Epithelial cell of prostate (primary cell): ENCODE measurements at places on chromosomes 11 and 22.
A peak's percentile ranks its signal among the peaks of the same experiment; 100 is the strongest.

GRCh38 chr22:38383417-38383816 lies 66.2 kb upstream of the CSNK1E start:
- no peak for DNase-seq

GRCh38 chr11:120858740-120859139 lies 165.2 kb upstream of the TBCEL start:
- DNase-seq, result no peak

DNA sequence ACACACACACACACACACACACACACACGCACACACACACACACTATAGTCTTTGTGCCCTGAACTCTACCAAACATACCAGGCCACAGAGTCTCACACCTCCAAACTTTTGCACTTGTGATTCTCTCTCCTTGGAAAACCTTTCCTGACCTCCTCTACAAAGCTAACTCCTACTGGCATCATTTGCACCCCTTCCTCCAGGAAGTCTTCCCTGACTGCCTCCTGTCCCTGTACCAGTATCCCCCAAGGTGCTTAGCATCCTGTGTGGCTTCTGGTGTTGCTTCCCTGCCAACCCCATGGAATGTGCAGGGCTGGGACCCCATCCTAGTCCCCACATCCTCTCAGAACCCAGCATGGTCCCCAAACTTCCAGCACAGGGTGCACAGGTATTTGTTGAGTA lies 8.9 kb downstream of the TPST2 start:
- DNase-seq, result no peak

- no peak for DNase-seq
These were observed 15.6 kb downstream of the TMEM184B start for GRCh38 chr22:38257181-38257580.

DNA sequence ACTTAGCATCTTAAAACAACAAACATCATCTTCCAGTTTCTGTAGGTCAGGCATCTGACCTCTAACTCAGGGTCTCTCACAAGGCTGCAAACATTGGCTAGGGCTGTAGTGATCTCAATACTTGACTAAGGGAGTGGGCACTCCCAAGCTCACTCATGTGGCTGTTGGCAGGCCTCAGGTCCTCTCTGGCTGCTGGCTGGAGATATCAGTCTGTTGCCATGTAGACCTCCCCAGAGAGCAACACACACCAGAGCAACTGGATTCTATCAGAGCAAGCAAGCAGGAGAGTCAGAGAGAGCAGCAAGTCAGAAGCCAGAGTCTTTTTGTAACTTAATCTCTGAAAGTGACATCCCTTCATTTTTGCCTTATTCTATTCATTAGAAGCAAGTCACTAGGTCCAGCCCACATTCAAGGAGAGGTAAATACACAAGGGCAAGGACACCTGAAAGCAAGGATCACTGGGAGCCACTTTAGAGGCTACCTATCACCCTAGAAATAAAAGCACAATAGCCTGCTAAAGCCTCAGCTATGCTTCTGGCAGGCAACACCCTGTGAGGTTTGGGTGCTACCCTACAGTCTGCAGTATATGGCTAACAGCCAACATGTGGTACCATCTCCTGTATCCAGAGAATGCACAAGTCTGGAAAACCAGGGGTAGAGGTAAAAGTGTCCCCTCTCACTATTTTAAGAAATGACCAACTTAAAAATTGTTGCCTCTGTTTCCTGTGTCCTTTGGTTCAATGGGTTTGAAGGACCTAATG lies 33.5 kb upstream of the CD44 start:
- DNase-seq, result no peak

GRCh38 chr22:20456064-20456721 lies 18.6 kb upstream of the SCARF2 start:
- DNase-seq, result peak; percentile 14

DNA sequence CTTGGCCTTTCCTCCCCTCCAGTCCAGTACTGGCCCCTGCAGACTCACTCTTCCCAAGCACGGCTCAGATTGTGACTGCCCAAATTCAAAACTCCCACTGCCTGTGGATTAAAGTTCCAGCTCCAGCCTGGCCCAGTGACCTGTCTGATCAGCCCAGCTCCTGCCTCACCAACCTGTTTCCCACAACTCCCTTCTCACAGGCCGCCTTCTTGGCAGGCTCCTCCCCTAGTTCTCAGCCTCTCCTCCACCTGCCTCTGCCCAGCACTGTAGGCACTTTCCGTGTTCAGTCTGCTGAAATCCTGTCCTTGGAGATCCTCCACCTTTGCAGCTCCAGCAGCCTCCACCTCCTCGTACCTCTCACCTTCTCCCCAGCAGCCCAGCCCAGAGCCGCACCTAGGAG lies 68.6 kb downstream of the MICAL2 start:
- DNase-seq, result no peak

GRCh38 chr11:75069473-75069872 lies 27.2 kb downstream of the OR2AT4 start:
- no peak for DNase-seq

DNA sequence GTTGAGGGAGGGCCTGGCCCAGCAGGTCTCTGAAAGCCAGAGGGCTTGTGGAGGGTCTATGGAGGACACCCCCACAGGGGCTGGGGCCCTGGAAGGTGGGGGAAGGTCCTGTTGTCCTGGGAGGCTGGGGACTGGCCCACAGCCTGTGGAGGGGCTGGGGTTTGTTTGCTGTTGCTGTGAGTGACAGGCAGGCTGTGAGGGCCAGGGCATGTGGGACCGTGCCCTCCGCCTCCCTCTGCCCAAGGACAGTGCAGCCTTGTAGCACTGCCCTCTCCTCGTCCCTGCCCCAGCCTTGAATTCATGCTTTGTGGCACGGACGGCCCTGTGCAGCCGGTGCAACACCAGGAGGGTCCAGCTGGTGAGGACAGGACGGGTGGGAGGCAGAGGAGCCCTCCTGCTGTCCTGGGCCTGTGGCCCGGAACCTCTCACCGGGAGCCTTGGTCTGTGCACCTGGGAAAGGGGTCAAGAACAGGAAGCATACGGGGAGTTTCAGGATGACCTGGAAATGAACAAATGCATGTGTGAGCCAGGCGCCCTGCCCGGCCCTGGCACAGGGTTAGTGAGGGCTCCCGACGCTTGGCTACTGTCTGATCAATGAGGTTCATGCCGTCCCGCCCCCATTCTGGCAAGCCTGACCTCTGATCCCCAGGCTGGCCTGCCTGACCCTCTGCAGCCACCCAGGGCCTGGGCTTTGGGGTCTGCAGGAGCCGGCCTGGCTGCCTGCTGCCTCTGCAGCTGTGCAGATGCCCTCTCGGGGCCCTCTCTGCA lies 37.4 kb upstream of the PRODH start:
- no peak for DNase-seq

DNA sequence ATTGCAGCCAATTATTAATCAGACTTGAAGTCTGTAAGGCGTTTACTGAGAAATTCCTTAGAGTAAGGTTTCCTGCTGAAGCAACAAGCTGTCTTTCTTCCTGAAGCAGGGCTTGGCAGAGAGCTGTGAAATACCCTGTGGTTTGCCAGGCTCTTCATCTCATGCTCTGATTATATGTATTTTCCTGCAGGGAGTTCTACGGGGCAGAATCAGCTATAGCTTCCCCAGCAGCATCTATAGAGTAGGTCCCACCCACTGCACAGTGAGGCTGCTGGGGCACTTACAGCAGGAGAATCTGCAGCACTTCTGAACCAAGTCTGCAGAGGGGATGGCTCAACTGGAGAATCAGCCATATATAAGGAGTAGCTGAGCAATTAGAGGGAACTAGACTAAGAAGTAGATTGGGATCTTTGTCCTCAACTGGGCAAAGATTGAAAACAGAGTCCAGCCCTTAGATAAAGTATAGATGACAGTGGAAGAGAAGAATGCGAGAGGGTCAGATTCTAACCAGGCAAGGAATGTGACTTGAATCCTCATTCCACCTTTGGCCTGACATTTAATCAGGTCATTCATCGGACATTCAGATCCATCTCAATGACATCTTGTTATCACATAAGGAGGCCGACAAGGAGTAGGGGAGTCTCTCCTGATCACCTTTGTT lies 37.6 kb downstream of the CNTF start:
- no peak for DNase-seq

GRCh38 chr11:17927681-17928343 lies 85.0 kb downstream of the SERGEF start:
- DNase-seq, result no peak

DNA sequence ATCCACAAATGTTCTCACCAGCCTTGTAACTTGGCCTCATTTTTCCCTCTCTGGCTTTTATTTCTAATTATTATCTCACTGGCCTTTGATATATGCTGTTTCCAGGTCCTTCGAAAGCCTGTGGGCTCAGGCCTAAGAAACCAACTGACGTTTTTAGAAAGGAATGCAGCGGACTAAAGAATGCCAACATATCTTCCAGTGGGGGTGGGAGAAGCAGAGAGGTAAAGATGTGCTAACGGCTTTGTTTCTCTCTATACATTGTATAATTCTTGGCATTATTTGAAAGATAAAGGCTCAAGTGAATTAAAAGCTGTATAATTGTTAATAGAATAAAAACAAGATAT lies 28.2 kb downstream of the OR6Q1 start:
- peak; percentile 57 for DNase-seq

DNA sequence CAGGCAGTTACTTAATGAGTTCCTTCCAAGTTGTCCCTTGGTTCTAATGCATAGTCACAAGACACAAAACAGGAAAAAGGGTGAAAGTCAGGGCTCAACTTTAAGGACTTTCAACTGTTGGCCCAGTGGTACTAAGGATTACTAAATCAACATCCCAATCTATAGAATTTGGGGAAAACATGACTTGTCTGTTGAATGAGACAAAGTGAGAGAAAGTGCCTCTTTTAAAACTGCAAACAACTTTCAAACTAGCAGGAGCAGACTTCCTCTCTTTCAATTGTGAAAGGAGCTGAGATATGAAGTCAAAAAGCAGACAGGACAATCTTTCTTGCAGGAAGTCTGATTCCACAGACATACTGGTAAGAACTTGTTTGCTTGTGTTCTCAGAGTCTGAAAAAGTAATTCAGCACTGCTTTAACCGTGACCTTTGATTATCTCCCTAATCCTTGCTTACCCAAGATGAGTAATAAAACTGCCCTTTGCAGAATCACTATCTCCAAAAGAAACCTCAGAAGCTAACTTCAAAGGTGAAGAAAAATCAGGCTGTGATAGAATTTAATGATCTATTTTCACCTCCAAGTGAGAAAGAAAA lies 960.7 kb upstream of the RAG2 start:
- no peak for DNase-seq

DNA sequence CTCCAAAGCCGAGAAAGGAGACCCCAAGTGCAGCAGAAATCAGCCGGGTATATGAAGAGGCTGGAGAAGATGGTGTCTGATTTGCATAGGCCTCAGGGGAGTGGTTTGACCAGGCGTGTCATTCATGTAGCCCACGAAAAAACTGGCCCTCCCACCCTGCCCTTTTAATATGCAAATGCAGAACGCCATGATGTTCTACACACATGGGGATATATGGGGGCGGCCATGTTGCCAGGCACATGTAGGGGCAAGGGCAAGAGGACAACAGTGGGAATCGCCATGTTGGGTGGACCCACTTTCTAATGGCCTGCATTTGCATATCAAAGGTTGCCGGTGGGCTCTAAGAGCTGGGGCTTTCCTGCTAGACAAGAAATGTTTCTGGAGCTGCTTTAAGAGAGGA lies 86.4 kb downstream of the ISX start:
- DNase-seq, result no peak

DNA sequence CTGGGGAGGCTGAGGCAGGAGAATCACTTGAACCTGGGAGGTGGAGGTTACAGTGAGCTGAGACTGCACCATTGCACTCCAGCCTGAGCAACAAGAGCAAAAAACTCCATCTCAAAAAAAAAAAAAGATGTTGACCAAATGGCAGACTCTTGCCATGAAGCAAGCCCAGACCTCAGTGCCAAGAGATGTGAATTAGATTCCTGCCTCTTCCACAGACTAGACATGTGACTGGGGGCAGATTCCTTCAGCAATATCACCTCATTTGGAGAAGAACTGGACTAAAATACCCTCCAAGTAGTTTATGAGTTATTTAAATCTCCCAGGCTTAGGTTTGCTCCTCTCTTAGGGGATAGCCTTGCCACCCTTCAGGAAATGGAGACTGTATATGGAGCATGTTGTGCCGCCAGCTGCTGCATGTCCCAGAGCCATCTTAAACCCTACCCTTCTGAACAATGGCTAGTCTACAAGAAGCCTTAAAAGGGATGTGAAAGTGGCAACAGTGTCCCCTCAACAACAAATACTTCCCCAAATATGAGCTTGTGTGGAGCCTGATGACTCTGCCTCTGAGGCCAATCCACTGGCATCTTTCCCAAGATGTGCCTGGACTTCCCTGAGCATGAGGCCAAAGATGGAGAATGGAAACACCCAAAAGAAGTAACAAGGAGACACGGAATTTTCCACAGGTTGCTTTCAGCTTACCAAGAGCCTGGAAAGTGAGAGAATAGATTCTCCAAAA lies 763 bp upstream of the MS4A7 start:
- no peak for DNase-seq

DNA sequence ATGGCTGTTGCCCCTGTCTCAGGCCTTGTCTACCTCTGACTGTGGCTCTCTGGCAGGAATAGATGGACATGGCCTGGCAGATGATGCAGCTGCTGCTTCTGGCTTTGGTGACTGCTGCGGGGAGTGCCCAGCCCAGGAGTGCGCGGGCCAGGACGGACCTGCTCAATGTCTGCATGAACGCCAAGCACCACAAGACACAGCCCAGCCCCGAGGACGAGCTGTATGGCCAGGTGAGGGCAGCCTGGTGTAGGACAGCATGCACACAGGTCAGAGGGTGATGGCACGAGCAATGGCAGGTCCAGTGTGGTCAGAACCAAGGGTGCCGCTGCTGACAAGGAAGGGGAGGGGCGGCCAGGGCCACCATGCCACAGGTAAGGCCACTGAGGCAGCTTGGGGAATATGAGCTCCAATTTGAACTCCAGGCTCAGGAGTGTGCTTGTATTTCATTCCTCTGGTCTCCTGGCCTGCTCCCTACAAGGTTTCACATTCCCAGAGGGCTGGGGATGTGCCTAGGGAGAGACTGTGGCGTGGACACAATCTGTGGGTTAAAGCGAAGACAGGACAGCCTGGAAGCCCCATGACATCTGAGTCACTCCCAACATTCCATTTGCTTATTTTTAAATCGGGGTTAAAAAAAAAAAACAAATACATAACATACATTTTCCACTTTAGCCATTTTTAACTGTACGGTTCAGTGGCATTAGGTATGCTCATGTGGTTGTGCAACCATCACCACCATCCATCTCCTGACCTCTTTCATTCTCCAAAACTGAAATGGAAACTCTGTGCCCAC lies 562 bp downstream of the FOLR3 start:
- DNase-seq, result no peak
